ENCODE measurements at places on chromosomes 2 and 18.

GRCh38 chr2:170500770-170501169 is 214.4 kb upstream of the SP5 start:
- no peak for DNase-seq

- no peak for DNase-seq
Measured at GRCh38 chr2:66446941-66447340, 12.0 kb downstream of the MEIS1 start.

- DNase-seq = no peak
Measured at GRCh38 chr2:227853204-227853629, 18.2 kb upstream of the DAW1 start.

DNA sequence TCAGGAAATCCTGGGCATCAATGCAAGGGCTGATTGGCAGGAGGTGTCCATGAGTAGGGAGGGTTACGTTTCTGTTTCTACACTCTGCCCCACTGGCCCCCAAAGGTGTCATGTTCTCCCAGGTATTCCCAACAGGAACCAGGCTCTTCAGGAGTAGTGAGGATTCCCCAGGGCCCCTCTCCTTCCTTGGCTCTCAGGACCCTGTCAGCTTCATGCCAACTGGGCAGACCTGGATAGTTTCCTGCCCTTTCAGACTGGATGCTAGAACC is 480.6 kb upstream of the HS6ST1 start:
- DNase-seq = no peak

GRCh38 chr2:143261986-143262385 is 132.8 kb downstream of the ARHGAP15 start:
- DNase-seq = no peak

- DNase-seq = no peak
Measured at GRCh38 chr2:172998547-172999272, 76.9 kb upstream of the MAP3K20 start.

- no peak for DNase-seq
Measured at GRCh38 chr2:39730276-39730675, 48.8 kb downstream of the THUMPD2 start.

GRCh38 chr18:23053776-23054457 is 81.4 kb upstream of the CABLES1 start:
- no peak for DNase-seq

- DNase-seq = no peak
Measured at GRCh38 chr2:164073101-164074074, 337.6 kb upstream of the FIGN start.

- no peak for DNase-seq
Measured at GRCh38 chr2:239911641-239912071, 113.5 kb downstream of the NDUFA10 start.

- DNase-seq = no peak
Measured at GRCh38 chr2:62383846-62384245, 122.1 kb downstream of the TMEM17 start.

GRCh38 chr18:54776282-54776977 is 51.8 kb upstream of the RAB27B start:
- peak; percentile 91 for DNase-seq

DNA sequence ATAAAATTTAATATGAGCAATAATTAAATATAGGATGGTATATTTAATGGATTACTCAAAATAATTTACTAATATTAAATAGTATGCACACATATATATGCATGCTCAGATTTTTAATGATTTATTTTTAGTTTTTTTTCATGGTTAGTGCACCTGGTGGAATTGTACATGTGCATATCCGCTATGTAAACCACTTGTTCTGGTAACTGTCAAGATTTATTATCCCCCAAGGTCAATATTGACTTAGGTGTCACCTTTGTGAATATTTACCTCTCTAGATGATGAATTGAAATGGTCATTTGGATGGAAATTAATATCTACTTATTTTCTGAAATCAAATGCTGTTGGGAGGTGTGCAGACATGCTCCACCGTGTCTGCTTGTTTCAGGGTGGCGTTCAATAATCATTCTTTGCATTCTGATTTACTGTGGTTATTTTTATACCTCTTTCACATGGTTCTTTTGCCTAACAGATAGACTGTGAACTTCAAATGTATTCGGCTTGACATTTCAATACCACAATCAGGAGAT is 14.7 kb downstream of the CNTNAP5 start:
- no peak for DNase-seq

DNA sequence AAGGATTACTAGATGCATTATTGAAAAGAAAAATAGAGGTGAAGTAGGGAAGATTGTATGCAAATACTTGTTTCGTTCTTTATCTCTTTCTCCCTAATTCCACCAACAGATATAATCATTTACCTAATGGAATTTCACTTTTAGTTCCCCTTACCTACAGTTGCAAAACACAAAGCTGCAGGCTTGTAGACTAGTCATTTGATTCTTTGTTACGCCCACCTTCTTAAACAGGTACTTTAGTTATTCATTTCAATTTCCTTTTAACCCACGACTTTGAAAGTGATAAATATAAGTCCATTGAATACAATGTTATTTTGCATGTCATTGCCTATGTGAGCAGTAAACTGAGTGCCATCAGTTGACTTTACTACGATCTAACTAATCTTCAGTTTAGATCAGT is 3.9 kb upstream of the HRH4 start:
- DNase-seq = no peak

DNA sequence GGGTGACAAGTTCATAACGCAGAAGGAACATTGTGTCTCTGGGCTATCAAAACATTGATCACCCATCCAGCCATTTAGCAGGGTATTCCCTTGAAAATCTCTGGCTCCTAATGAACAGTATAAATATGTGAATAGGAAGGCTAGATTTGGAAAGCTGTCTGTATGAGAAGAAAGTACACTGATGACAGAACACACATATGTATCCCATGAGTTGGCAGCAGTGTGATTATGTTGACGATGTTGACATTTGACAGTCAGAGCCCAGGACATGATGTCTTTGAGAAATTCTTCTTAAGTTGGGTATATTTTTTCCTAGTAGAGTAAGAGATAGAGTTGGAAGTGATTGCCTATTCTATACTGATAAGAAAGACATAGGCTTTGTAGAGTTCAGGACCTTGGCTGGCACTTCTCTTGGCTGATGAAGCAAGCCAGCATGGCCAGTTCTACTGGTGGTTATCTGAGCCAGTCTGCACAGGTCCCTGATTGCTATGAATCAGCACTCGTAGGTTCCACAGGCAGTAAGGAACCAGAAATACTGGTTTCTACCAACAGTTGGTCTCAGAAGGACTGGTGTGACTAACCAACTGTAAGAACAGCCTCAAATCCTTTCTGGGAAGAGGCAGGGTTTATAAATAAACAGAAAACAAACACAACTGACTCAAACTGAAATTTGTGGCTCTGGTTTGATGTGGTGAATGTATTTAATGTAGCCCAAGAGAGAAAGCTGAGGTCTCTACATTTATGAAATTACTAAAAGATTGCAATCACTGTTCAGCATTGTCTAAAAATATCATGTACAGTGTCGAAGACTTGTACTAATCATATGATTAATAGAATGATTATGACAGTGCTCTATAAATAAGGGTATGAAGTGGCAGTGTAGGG is 43.9 kb upstream of the RAPH1 start:
- no peak for DNase-seq

- no peak for DNase-seq
Measured at GRCh38 chr2:222842491-222843174, 18.2 kb upstream of the ACSL3 start.

GRCh38 chr2:239307921-239308613 is 92.8 kb downstream of the HDAC4 start:
- DNase-seq = no peak

- no peak for DNase-seq
Measured at GRCh38 chr2:26008851-26009566, 24.9 kb upstream of the RAB10 start.

- no peak for DNase-seq
Measured at GRCh38 chr18:55384551-55385275, 203.3 kb downstream of the TCF4 start.

- no peak for DNase-seq
Measured at GRCh38 chr2:19878268-19879046, 23.3 kb downstream of the TTC32 start.
